ENCODE measurements at places on chromosomes 12 and 14. TPM values are rescaled to one million over a fixed set of nuclear protein-coding genes. Genes with fewer than 3 reads are reported as not detected.

DNA sequence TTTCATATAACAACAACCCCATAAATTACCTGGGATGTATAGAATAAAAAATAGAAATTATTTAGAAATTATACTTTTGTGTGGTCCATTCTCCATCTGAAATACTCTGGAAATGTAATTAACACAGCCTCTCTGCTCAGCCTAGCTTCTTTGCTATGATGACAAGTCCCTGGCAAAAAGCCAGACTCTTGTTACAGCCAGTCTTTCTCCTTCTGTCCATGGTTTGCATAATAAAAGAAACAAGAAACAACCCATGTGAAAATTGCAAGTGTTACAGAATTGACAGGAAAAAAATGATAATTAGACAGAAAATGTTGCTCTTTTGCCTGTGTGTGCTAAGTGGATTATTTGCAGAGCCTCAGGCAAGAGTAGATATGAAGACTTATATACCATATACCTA, 61.3 kb downstream of the C12orf50 start:
- H3K4me1 ChIP-seq = no peaks in the 10 kb centered on the region
- H3K4me3 ChIP-seq = no peak overlapping the region
- no peak overlapping the region for H3K27ac ChIP-seq

GRCh38 chr14:29521526-29522137, 406.0 kb downstream of the PRKD1 start:
- H3K36me3 ChIP-seq = no peaks in the 10 kb centered on the region
- H3K27me3 ChIP-seq = no peaks in the 10 kb centered on the region
- no peak overlapping the region for H3K4me3 ChIP-seq
- H3K4me1 ChIP-seq = no peaks in the 10 kb centered on the region

The PSMD9 gene
- total RNA-seq = 69.2 TPM

The TOMM20L gene
- not detected for total RNA-seq

- no peaks in the 10 kb centered on the region for H3K36me3 ChIP-seq
- no peaks in the 10 kb centered on the region for H3K27me3 ChIP-seq
- peaks cover 6% of the 10 kb centered on the region for H3K4me1 ChIP-seq
- H3K27ac ChIP-seq = no peak overlapping the region
- DNase-seq = no peak
These were observed 79.0 kb downstream of the MOK start for GRCh38 chr14:102225936-102226335.

The PLEKHD1 gene
- not detected for total RNA-seq

The LARP4 gene
- total RNA-seq = 59.4 TPM
